DMS79 treated with DMSO at 0.1 percent for 48 hours (cell line): ENCODE measurements at places on chromosomes 1 and 21.

DNA sequence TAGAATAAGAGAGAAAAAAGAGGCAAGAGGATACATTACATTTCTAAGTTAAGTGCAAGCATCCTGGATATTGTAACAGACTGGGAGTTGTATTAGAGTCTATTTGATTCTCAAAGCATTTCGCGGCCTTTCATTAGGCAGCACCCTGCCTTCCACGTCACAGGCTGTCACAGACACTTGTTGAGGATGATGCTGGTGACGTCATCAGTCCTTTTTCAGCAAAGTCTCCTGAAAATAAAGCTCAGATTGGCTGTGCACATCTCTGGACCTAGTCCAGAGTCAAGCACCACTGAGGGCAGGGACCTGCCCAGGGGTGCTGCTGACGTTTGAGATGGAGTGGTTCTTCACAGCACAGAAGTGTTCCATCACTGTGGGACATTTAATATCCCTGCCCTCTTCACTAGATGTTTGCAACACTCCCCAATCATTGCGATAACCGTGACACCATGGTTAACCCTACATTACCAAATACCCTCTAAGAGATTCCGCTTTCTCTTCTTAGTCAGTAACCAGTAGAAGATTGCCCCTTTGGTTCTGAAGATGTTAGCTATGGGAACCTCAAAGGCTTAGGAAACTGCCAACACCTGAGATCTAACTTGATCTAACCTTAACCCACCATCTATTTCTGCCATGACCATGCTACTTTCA is 72.7 kb upstream of the F3 start:
- DNase-seq = no peak

DNA sequence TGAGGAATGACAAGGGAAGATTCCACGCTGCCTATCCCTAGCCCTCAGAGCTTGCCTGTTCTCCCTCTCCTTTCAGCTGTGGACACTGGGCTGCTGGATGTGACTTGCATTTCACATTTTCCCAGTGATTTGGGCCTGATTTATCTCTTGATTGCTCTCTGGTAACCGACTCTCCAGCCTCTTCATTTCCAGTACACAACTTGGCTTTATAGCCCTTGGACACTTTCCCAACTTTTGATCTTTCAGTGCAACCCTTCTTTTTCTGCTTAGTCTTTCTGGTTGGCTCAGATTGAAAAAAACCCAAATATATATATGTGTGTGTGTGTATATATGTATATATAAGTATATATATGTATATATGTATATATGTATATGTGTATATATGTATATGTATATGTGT is 138.3 kb downstream of the RYR2 start:
- no peak for DNase-seq

DNA sequence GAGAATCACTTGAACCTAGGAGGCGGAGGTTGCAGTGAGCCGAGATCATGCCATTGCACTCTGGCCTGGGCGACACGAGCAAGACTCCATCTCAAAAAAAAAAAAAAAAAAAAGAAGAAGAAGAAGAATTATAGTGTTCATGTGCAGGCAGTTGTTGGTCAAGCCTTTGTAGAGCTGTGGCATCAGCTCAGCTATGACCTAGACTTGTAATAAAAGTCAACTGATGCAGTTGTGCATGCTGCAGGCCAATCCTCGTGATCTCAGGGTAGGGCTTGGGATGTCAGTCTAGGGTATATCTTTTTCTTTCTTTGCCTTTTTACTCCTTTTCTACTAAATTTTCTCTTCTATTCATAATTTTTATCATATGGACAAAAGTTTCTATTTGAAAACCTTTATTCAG is 76.2 kb downstream of the C1orf21 start:
- no peak for DNase-seq

GRCh38 chr1:10340930-10341590 is 57.8 kb upstream of the PGD start:
- no peak for DNase-seq

- no peak for DNase-seq
Observed at GRCh38 chr1:221032637-221033280, 153.5 kb downstream of the HLX start.

DNA sequence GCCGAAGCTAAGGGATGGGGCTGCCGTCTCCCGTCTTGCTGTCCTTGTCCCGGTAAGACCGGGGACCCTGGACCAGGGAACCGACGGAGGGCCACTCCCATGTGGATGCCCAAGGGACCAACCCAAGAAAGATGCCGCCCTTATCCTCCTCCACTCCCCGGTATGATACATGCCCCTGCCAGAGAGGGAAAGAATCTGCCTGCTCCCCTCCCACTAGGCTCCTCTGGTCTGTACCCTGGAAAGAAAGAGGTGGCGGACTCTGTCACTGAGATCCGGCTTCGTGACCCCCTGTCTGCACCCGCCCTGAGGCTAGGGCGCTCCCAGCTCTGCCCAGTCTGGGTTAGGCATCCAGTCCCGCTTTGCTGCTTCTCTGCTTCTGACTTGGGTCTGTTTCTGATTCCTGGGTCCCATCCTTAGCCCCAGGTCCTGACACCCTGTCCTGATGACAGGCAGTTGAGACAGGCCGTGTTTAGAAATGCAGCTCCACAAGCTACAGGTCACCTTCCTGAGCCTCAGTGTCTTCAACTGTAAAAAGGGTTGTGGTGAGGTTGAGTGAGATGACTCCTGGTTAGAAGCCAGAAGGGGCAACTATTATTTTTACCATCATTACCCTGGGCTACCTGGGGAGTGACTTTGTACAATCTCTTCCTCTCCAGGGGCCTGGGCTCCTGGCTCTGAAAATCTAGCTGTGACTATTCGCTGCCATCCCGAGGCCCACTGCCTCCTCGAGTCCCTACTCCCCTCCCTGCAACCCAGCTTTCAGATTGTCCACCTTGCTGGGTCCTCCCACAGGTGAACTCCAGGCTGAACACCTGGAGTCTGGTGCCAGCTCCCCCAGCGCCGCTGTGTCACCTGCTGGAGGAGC is 3.7 kb downstream of the MATN1 start:
- DNase-seq = no peak

DNA sequence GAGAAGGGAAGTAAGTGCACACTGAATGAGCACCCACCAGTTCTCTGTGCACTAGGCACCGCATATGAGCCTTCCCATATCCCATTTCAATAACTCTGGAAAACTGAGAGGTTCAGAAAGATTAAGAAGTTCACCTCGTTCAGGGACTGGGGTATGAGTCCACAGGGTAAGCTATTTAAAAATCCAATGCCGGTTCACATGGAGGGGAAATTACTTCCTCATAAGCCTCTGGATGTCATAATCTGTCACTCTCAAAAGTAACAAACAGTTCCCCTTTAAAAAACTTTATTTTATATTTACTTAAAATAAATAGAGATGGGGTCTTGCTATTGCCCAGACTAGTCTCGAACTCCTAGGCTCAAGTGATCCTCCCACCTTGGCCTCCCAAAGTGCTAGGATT is 1.9 kb downstream of the OR2B11 start:
- DNase-seq = no peak

- no peak for DNase-seq
Observed at GRCh38 chr1:151492120-151492519, 19.1 kb upstream of the CGN start.

DNA sequence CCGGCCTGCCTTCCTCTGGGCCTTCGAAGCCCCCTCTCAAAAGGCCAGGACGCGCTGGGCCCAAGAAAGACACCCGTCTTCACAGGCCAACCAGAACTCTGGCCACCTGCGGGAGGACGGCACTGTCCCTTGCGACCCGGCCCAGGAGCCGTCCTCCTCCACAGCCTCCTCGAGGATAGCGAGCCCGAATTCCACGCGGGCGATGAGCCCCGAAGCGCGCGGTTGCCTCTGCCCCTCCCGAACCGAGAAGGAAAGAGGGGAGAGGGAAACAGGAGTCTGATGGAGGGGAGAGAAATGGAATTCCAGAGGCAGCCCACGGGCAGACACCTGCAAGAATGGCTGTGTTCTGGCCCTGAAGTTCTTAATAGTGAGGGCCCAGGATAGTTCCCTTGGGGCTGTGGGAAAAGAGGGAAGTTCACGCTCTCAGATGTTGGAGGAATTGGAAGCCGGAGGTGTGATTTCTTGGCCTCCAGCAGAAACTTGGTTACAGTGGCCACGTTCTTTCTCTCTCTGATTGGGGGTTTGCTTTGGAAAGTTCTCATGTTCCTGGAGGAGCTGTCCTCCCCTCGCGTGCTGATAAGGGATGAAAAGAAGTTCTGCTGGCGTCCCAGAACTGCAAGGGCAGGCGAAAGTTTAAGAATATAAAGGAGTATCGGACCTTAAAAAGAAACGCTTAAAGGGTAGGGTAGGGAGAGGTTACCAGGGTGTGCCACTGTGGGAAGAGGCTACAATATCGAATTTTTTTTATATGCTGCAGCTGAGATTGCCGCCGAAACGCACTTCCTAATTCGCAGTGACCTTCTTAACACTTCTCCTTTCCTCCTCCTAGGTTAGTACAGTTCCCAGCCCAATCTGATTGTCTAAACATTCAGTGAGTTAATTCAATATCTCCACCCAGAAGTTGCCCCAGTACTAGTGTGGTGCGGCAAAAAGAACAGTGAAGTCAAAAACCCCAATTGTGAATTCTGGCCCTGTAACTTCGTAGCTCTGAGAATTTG is 5.8 kb upstream of the SLC44A5 start:
- no peak for DNase-seq

DNA sequence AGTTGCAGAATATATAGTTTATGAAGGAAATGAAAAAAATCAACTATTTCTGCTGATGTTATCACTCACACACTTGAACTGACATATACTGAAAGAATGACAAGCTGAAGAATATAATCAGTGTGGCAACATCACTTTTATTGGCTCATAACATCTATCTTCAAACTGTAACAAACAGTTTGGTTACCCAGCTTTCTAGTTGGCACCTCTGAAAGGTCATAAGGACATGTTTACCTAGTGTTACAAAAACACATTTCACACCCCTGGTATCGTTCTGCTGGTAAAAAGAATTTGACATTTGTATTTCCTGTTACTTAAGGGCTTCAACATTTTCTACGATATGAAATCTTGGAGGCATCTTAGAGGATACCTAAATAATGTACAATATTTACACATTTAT is 1267.0 kb upstream of the NCAM2 start:
- DNase-seq = no peak

DNA sequence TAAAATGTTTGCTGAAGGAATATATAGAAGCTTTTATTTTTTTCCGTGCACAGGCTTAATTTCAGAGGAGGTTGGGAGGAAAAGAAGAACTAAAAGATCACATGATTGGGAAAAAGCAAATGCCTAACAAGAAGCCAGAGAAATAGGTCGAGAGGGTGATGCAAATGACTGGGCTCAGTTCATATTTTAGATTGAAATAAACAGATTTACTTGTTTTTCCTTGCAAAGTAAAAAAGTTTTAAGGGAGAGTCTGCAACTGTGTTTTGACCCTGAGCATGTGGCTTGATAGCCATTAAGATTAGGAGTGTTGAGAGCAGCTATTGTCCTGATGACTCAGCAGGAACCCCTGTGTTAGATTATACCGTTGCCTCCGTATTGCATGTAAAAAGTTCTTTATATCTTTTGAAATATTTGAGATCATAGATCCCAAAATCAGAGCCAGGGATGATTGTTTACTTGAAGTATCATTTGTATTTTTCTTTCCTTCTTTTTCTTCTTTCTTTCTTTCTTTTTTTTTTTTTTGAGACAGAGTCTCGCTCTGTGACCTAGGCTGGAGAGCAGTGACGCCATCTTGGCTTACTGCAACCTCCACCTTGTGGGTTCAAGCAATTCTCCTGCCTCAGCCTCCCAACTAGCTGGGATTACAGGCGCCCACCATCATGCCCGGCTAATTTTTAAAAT is 20.2 kb downstream of the CLIC4 start:
- DNase-seq = no peak

GRCh38 chr1:59041646-59042277 is 255.1 kb upstream of the FGGY start:
- DNase-seq = no peak

DNA sequence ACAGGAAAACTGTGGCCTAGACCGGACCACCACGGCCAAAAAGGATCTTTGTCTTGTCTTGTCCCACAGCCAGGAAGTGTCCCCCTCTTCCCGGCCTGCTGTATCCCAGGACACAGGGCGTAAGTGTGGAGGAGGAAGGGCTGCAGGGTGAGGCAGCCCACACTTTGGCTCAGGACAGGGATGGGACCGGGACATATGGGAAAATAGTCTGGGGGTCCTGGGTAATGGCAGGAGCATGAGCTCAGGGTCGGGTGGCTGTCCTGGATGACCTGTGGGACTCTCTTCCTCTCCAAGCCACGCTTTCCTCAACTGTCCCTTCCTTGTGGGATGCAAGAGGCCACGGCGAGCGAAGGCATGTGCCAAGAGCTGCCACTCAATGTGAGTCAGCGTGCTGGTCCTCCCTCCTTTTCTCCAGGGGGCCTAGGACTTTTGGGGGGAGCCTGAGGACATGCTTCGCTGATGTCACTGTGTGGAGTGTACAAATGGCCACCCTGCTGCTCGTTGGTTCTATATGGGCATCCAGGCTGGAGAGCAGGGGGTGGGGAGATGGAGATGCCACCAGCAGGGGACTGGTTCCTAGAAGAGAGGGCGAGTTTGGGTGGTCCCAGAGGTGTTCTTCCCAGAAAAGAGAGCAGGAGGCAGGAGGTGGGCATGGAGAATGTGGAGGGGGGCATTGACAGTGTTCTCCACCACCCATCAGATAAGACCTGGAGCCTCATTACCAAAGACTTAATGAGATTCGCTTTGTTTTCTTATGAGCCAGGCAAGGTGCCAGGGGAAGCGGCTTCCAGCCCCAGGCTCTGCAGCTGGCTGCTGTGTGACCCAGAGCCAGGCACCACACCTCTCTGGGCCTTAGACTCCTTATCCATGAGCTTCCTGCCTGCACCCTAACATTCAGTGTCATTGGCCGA is 11.5 kb upstream of the PADI1 start:
- no peak for DNase-seq

DNA sequence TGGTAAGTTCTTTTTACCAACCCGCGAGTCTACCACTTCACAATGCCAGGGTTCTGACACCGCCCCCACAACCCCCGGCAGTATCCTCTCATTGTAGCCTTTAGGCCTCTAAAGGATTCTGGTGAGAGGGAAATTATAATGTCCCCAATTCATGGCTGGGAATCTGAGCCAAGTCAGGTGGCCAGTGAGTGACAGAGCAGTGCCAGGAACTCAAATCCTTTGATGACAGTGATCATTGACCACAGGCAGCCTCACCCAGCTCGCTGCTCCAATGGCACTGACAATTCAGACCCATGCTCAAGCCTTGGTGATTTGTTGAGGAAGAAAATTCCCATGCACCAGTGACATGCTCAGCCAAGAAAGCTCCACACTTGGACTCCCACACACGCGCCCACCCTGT is 63.4 kb upstream of the CSF1 start:
- DNase-seq = no peak

DNA sequence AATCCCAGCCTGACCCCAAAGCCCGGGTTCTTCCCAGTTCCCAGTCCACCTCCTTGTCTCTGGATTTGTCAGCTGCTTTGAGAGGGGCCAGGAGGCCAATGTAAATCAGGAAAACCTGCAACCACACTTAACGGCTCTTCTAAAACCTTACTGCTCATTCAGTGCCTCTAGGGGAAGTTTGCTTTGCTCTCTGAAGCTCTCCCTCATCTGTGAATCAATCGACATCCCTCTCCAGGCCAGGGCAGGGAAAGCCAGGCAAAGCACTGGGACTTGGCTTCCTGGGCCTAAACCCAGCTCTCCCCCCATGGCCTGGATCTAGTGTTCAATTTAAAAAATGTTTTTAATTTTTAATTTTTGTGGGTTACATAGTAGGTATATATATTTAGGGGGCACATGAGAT is 9.3 kb downstream of the NKAIN1 start:
- no peak for DNase-seq

GRCh38 chr1:35180776-35181374 is 12.1 kb downstream of the SFPQ start:
- no peak for DNase-seq
